KG1 (cell line): ENCODE measurements at places on chromosomes 6 and 20.

GRCh38 chr6:168934660-168935627 lies 318.7 kb downstream of the THBS2 start:
- DNase-seq: no peak

DNA sequence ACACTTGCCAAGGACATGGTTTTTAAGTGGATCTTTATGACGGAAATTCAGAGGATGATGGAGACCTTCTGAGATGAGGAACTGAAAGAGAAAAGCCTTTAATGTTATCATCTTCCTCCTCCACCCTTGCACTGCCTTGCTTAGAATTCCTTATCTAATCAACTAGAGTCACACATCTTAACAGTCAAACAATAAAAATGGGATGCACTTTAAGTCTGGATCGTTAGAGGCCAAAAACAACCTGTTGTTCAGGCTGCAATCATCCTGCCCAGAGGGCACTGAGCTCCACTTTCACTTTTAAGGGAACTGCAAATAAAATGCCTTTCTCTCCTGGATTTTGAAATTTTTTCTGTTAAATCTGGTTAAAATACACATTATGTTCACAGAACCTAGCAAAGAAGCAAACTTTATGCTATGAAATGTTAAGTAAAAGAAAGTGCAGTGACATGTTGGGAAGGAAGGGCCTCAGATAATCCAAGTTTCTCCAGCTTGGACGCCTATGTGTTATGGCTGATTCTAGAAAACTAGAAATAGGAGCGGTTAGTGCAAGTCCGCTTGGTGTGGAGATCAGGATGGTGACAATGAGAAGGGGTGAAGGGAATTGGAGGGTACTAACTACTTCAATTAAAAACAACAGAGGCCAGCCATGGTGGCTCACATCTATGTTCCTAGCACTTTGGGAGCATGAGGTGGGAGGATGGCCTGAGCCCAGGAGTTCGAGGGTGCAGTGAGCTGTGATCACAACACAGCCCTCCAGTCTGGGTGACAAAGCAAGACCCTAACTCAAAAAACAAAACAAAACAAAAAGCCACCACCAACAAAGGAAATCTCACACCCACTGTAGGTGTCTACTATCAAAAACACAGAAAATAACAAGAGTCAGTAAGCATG lies 66.4 kb upstream of the KIF13A start:
- DNase-seq: no peak

DNA sequence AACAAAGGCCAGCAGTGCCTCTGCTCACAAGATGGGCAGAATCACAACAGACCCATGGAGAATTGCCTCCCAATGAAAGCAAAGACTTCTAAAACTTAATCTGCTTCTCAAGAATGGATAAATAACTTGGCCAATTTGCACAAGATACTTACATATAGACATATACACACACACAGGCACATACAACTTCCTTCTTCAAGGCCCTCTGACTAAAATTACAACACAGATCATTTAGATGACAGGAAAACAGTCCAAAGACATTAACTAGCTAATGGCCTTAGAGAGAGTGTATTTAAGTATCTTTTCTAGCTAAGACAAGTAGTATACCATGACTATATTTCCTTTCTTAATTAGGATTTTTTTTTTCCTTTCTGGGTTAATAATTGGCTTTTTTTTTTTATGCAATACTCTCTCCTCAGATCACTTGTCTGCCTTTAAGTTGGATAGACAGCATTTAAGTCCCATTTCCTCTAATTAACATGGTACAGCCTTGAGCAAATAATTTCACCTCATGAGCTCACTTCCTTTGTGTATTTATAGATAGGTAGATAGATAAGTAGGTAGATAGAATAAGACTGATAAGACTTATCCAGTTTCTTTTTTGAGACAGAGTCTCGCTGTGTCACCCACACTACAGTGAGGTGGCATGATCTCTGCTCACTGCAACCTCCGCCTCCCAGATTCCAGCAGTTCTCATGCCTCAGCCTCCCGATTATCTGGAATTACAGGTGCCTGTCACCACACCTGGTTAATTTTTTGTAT lies 70.0 kb downstream of the NRSN1 start:
- no peak for DNase-seq

DNA sequence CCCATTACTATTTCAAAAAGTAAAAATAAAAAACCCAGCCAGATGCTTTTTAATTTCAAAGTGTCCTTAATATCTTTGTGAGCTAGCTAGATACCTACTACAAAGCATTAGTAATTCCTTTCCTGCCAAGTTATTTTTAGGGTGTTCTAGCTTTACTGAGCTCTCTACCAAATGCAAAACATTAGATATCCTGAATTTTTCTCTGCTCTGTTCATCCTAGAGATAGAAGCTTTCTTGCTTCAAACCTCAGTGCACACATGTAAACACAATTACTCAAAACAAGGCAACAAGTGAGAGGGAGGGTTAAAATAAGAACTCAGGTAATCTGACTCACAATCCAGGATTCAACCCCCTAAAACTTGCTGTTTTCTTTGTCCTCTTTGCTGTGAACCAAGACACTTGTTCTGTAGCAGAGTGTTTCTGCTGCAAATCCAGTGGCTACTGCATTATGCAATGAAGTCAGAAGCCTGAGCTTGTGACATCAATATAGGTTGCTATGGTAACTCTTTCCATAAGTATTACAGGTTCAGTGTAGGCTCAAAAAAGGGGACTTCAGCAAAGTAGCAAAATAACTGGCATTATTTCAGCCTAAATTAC lies 72.6 kb upstream of the STXBP5 start:
- no peak for DNase-seq

- DNase-seq: no peak
Observed at GRCh38 chr6:100465701-100466409, 1.1 kb upstream of the SIM1 start.

GRCh38 chr6:130577178-130577919 lies 211.5 kb downstream of the TMEM200A start:
- DNase-seq: no peak

DNA sequence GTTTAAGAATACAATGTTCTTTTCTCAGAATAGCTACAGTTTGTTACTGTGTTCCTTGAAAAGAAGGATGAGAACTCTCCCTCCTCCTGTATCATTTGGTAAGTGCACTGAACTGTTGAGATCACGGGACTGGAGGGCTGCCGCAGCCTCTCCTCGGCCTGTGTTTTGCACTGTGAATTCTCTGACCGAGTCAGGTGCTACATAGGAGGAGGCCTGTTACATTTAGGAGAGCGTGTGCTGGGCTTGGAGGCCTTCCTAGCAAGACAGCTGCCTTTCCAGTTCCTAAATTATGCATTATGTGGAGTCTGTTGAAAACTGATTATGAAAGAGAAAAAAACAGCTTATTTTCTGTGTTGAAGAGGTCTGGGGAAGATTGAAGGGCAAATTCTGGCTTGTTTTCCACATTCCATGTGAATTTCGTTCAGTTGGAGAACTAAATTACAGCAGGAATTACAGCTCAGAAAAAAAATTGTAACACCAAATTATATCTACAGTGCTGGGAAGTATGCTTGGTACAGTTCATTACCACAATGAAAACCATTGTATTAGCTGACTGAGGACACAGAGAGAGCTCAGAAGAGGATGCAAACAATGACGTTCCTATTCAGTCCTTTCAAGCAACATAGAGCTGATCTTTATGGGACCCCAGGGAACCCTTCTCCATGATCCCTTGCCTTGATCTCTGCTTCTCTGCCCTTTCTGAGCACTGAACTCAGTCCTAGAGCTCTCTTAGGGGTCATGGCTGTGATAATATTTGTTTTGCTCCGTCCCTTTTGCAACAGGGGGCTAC lies 2.8 kb downstream of the TMC2 start:
- no peak for DNase-seq

DNA sequence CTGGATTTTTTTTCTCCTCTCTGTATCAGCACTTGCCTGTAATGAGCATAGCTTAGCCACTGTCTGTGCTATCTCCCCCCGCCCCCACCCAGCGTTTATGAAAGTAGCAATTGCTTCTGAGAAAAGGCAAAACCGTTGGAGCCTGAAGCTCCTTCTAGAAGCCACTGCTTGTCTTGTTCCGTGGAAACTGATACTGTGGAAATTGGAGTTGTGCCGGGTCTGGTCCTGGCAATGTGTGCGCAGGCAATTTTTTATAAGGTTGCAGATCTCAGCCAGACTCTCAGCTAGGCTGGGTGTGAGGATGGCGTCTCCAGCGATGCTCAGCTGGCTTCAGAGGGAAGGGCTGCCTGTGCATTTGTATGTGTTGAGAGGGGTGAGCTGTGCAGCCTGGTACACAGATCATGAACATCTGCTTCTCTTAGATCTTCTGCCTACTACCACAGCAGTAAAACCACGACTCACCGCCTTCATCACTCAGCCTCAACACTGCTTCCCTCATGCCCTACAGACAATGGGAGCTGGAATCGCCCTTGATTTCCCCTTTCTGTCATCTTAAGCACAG lies 72.4 kb upstream of the GTSF1L start:
- no peak for DNase-seq

GRCh38 chr6:74060354-74060753 lies 364.4 kb downstream of the CD109 start:
- no peak for DNase-seq

GRCh38 chr6:139784222-139784769 lies 409.8 kb upstream of the CITED2 start:
- no peak for DNase-seq

GRCh38 chr6:116229287-116229913 lies 24.5 kb downstream of the TSPYL4 start:
- no peak for DNase-seq

- no peak for DNase-seq
Observed at GRCh38 chr20:36132802-36133211, 21.7 kb upstream of the EPB41L1 start.

GRCh38 chr6:46948699-46949098 lies 27.0 kb upstream of the ADGRF5 start:
- no peak for DNase-seq

GRCh38 chr6:135163440-135163738 lies 17.7 kb upstream of the MYB start:
- no peak for DNase-seq

- no peak for DNase-seq
Observed at GRCh38 chr20:62020935-62021701, 44.6 kb downstream of the TAF4 start.

DNA sequence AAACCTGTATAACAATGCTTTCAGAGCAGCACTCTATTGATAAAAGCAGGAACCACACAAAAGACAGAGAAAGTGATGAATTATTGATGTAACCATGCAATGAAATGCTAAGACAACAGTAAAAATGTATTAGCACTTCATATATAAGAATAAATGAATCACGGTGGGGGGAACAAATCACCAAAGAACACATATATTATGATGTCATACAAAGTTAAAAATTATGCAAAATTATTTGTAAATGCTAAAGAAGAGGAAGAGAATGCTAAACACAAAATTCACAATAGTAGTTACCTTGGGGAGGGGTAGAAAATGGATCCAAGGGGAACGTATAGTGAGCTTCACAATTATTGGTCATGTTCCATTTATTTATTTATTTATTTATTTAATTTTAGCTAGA lies 133.9 kb downstream of the KIF13A start:
- DNase-seq: no peak

DNA sequence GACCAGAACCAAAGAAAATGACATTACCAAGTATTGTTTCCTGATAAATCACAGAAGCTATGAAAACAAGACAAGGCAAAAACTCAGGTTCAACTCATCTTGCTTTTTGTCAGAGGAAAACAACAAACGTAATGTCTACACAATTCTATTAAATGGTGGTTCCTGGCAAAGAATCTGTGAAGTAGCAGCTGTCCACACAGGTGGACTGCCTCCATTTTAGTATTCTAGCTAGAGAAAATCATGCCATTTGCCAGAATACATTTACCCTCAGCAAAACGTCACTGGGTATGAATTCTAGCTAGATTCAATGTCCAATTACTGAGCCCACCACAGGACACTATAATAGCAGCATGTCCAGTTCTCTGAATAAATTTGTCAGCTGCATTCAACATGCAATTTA lies 125.4 kb downstream of the ADGRB3 start:
- DNase-seq: no peak

DNA sequence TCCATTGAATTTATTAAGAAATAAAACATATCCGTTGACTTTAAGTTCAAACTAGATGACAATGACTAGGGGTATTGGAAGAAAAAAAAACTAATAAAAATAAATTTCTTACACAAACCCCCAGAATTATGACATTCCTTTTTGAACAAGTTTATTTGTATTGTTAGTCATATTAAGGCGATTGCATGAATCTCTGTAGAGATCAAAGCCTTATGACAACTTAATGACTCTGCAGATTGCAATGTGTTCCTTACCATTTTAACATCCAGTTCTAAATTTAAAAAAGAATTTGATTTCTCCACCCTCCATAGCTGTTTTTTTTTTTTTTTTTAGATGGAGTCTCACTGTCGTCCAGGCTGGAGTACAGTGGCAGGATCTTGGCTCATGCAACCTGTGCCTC lies 189.8 kb upstream of the CEP162 start:
- DNase-seq: no peak

DNA sequence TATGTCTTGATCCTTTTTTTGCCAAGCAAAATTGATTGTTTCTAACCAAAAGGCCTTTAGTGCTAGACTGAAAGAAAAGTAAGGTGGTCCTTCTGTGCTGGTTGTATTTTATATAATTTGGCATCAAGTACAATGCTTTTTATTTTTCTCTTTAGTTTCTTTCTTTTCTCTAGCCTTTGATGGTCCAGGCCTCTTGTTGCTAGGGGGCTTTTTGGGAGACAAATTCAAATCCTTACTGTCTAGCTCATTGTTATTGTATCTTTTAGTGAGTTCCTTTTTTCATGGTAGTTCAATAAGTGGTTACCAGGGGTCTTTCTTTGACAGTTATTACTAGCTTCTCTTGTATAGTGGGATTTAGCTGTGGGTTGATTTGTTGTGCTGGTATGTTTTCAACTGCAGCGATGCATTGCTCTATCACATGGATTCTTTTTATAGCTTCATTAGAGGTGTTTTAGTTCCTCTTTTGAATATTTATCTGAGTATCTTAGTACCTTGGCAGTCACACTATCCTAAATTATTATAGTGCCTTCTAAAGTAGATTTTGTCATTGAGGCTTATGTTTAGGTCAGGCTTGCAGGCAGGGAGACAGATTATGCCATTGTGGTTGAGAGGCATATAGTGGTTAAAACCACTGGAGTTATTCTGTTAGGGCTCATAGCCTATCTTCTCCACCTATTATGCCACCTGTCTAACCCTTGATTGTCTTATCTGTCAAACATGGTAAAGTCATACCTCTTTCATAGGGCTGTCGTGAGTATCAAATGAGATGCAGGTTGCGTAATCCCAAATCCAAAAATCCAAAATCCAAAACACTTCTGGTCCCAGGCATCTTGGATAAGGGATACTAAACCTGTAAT lies 49.5 kb downstream of the KCNS1 start:
- DNase-seq: no peak

GRCh38 chr6:70838907-70839285 lies 118.0 kb downstream of the B3GAT2 start:
- no peak for DNase-seq

- no peak for DNase-seq
Observed at GRCh38 chr6:167701010-167701409, 125.7 kb upstream of the AFDN start.

DNA sequence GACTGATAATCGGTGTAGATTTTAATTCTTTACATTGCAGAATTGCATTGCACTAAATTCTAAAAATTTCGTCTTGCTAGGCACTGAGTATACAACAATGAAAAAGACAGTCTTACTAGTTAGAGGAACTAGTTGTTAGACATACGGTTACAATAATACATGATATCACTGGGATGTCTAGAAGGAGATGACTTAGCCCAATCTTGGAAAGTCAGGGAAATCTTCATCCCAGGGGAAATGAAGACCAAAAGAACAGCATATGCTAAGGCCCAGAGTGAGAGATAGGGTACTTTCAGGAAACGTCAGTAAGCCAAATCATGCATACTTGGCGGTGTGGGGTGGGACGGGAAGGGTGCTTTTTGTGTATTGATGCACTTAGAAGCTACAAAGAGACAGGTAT lies 901 bp downstream of the CEP57L1 start:
- no peak for DNase-seq

- no peak for DNase-seq
Observed at GRCh38 chr20:39607141-39607540, 645.0 kb downstream of the DHX35 start.
